Right lung (tissue), 10 donors: ENCODE measurements at places on chromosomes 2 and 18.

DNA sequence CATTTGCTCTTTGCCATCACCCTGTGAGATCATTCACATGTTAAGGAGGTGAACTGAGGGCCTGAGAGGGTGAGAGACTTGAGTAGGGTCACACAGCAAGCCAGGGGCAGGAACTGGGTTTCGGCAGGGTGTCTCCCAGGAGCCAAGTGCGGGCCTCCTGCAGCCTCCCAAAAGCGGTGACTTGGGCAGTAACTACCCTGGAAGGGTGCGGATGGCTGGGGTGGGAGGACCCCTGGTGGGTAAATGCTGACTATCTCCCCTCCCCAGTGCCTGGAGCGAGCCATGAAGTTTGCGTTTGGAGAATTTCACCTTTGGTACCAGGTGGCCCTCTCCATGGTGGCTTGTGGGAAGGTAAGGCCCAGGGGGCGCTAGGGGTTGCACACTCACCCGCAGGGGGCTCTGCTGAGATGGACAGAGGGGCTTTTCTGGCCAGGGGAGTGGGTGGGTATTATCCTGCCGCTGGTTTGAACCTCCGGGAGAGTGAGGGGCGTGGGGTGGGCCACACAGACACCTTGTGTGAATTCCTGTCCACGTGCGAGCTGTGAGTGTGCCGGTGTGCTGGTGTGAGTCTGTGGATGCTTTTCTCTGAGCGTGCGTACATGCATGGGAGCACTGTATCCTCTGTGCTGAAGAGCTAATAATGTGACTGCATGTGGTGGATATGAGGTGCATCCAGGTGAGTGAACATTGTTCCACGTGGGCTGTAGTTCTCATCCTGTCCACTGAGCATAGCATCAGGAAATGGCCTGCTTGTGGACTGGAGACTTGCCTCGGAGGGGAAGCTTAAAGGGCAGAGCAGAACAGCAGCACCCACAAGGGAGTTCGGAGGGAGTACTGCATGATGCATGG, 91.0 kb upstream of the MCFD2 start:
- DNase-seq, result no peak

GRCh38 chr2:117057016-117057415, 757.5 kb upstream of the DDX18 start:
- no peak for DNase-seq

GRCh38 chr2:172726172-172726735, 9.4 kb upstream of the RAPGEF4 start:
- DNase-seq, result no peak

DNA sequence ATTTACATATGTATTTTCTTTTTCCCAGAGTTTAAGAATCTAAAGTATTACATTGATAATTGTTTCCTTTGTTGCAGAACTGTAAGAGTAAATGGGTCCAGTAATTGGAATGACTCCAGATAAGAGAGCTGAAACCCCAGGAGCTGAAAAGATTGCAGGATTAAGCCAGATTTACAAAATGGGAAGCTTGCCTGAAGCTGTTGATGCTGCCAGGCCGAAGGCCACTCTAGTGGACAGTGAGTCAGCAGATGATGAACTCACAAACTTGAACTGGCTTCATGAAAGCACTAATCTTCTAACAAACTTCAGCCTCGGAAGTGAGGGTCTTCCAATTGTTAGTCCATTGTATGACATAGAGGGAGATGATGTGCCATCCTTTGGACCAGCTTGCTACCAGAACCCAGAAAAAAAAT, 183.8 kb upstream of the STON1 start:
- DNase-seq, result no peak

- no peak for DNase-seq
These were observed 203.5 kb downstream of the NDUFA10 start for GRCh38 chr2:239821694-239822075.

DNA sequence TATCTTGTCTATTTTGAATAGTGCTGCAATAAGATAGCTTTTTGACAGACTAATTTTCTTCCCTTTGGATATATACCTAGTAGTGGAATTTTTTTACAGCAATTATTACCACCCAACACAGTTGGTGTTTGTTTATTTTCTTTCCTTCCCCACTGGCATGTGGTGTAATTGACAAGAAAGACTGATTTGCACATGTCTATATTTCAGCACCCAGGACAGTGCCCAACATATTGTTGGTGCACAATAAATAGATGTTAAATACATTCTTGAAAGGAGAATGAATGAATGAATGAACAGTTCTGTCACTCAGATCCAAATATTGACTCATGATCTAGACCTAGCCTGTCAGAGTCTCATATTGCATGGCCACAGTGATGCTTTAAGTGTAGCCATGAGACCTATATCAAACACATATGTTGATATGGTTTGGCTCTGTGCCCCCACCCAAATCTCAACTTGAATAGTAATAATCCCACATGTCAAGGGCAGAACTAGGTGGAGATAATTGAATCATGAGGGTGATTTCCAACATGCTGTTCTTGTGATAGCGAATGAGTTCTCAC, 538.2 kb downstream of the NYAP2 start:
- no peak for DNase-seq
